ENCODE measurements at places on chromosomes 3 and 15. TPM values are rescaled to one million over a fixed set of nuclear protein-coding genes. Genes with fewer than 3 reads are reported as not detected.
A peak's percentile ranks its signal among the peaks of the same experiment; 100 is the strongest.

The ABHD6 gene
- total RNA-seq = 64.3 TPM

The CIB2 gene
- 0.22 TPM for total RNA-seq

The CISH gene
- 5.3 TPM for total RNA-seq

The SNX22 gene
- total RNA-seq = 1.8 TPM

The WNT7A gene
- total RNA-seq = not detected

The RAD51 gene
- total RNA-seq = 1.7 TPM

The FYTTD1 gene
- 20.3 TPM for total RNA-seq

The UROC1 gene
- total RNA-seq = 93.3 TPM

The ZNF717 gene
- 4.3 TPM for total RNA-seq

The SH2D7 gene
- total RNA-seq = not detected

The SIAH2 gene
- total RNA-seq = 39.8 TPM

GRCh38 chr3:50572801-50573371 lies 3.6 kb downstream of the HEMK1 start:
- no peak for DNase-seq

- no peak for DNase-seq
Observed at GRCh38 chr15:49864251-49864650, 243.4 kb downstream of the DTWD1 start.

DNA sequence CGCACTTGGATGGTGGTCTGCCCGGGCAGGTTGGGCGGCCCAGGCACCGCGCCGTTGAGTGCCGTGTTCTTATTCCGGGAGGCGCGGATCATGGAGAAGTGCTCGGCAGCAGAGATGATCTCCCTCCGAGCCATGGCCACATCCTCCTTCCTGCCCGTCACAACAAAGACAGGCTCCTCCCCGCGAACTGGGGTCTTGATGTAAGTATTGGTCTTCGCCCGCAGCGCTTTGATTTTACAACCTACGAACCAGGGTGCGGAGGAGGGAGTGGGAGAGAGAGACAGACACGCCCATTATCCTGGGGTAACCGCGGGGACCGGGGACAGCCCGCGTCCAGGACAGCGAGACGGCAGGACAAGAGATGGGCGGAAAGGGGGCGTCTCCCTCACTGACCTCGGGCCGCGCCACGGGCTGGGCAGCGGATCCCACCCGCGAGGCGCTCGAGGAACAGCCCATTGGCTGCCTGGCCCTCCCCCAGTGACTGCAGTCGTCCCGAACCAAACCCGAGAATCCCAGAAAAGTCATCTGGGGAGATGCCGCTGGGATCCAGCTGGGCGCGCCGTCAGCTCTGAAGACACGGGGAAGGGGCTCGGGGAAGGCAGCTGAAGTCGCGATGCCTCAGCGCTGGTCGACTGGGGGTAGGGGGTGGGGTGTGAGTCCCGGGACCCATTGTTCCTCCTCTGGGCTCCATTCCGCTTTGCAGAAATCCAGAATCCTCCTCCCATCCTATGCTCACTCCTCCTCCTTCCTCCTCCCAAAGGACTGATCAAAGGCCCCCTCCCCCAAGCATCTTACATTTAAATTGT lies 1.2 kb downstream of the MEX3B start:
- DNase-seq = no peak

- no peak for DNase-seq
Observed at GRCh38 chr3:33941804-33942203, 143.4 kb downstream of the PDCD6IP start.

- DNase-seq = peak; percentile 30
Observed at GRCh38 chr3:172658344-172659245, 52.3 kb downstream of the NCEH1 start.

DNA sequence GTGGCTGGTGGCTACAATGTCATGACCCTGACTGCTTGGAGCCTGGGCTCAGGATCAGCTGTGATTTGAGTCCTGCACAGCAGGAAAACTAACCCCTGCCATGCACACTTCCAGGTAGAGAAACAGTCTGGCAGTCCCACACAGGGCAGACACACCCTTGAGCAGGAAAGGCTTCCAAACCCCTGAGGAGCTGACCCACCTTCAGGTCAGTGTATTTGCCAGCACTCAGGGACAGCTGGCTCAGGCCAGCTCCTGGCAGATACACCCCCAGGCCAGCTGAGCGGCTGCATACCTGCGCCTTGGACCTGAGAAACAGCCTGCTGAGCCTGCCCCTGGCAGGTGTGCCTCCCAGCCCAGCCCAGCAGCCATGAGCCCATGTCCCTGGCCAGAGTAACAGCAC lies 22.2 kb upstream of the CDAN1 start:
- DNase-seq = no peak

DNA sequence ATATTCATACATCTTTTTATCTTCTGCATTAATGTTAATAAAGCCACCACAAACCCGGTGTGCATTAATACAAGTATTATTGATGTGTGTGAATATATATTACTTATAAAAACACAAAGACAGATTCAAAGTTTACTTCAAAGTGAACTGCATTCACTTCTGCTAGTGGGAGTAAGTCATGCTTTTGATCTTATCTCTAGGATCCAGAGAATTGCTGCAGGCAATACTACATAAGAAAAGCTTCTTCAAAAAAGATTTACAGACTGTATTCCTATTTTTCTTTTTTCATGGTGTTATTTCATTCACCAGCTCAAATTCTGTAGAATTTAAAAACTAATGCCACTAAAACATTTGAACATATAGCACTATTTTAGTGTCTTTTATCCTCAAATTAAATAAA lies 87.5 kb upstream of the CBLB start:
- no peak for DNase-seq

DNA sequence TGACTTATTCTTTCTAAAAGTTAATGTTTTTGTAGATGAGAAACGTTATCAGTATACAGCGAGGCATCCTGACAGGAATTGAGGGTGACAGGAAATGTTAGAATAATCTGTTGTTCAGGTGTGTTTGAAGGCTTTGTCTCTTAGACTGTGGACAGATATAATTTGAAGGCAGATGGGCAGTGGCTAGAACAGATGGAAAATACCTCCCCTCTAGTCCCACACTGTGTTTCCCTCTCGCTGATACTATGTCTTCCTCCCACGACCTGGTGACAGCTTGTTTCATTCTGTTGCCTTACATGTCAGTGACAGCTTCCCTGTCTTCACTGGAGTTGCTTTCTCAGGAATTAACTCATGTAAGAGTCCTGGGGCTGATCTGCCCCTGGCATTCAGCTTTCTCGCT lies 125.3 kb downstream of the MYRIP start:
- no peak for DNase-seq

- DNase-seq = no peak
Observed at GRCh38 chr15:65512807-65513416, 4.6 kb downstream of the DPP8 start.

DNA sequence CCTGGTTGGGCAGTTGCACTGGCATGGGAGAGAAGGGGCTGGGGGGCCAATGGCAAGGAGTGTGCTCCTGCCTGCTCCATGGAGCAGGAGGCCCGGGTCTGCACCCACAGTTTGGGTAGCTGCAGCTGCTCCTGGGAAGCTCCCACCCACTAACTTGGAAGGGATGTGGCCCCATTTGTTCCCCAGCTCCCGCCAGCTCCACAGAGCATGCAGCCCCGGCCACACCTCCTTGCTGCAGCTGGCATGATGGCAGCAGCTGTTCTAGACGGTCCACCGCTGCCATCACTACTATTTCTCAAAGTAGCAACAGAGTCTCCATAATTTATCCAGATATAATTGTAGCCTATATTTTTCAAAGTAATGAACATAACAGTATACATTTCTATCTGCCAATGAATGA lies 65.8 kb downstream of the PIK3CB start:
- DNase-seq = no peak

DNA sequence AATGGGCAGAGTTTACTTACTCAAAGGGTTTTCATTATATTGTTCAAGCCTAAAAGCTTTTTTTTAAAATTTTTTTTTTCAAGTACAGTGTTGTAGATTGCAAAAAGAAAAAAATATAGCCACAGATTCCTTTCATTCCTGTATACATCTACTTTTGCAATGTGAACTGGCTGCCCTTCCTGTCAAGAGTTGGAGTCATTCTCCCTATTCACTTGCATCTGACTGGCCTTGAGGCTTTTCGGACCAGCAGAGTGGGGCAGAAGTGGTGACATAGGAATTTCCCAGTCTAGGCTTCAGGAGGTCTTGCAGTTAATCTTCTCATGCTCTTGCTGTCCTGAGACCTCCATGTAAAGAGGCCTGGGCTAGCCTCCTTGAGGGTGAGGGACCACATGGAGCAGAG lies 218.3 kb upstream of the CFAP20DC start:
- no peak for DNase-seq

GRCh38 chr15:62940093-62940754 lies 102.3 kb upstream of the TPM1 start:
- no peak for DNase-seq

- DNase-seq = peak; percentile 52
Observed at GRCh38 chr15:89898614-89899294, 5.0 kb upstream of the AP3S2 start.

GRCh38 chr3:56547486-56547885 lies 9.5 kb upstream of the CCDC66 start:
- DNase-seq = no peak

GRCh38 chr3:69104586-69104985 lies 17.8 kb downstream of the LMOD3 start:
- DNase-seq = no peak

GRCh38 chr3:99287876-99288275 lies 350.5 kb upstream of the COL8A1 start:
- no peak for DNase-seq

- no peak for DNase-seq
Observed at GRCh38 chr3:159196359-159196758, 394.5 kb downstream of the MFSD1 start.

DNA sequence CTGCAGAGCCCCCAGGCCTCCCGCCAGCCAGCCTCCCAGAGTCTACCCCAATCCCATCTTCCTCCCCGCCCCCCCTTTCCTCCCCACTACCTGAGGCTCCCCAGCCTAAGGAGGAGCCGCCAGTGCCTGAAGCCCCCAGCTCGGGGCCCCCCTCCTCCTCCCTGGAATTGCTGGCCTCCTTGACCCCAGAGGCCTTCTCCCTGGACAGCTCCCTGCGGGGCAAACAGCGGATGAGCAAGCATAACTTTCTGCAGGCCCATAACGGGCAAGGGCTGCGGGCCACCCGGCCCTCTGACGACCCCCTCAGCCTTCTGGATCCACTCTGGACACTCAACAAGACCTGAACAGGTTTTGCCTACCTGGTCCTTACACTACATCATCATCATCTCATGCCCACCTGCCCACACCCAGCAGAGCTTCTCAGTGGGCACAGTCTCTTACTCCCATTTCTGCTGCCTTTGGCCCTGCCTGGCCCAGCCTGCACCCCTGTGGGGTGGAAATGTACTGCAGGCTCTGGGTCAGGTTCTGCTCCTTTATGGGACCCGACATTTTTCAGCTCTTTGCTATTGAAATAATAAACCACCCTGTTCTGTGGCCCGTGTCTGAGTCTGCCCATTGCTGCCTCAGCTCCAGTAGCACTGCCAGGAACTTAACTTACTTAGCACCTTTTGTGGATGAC lies 32.2 kb downstream of the PTPN23 start:
- no peak for DNase-seq

- DNase-seq = no peak
Observed at GRCh38 chr15:80924278-80924677, 65.3 kb downstream of the MESD start.

DNA sequence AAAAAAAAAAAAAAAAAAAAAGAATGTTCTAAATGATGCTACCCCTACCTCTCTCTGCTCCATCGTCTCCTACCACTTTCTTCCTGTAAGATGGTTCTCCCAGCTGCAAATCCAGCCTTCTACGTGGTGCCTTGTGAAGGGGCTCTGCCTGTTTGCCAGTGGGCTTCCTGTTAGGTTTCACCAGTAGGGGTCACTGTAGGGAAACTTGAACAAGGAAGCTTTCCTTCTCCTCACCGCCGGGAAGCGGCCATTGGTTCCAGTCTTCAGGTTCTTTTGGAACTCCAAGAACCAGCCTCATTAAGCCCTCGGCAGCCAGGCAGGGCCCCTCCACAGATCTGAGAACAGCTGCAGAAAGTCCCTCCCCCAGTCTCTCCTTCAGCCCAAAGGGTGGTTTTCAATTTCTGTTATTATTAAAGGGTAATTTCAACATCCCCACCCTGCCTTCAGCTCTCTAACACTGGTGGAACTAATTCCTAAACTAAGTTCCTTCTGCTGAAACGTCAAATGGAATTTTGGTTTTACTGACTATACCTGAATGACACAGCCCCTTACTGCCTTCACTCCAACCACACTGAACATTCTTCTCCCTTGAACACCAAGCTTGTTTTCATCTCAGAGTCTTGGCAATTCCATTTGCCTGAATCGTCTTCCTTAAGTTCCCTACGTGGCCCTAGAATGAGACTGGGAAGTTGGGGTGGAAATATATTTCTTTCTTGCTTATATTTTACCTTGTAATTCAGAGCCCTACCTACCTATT lies 13.5 kb downstream of the MCCC1 start:
- DNase-seq = no peak

- DNase-seq = no peak
Observed at GRCh38 chr3:12363397-12364195, 74.7 kb downstream of the PPARG start.

DNA sequence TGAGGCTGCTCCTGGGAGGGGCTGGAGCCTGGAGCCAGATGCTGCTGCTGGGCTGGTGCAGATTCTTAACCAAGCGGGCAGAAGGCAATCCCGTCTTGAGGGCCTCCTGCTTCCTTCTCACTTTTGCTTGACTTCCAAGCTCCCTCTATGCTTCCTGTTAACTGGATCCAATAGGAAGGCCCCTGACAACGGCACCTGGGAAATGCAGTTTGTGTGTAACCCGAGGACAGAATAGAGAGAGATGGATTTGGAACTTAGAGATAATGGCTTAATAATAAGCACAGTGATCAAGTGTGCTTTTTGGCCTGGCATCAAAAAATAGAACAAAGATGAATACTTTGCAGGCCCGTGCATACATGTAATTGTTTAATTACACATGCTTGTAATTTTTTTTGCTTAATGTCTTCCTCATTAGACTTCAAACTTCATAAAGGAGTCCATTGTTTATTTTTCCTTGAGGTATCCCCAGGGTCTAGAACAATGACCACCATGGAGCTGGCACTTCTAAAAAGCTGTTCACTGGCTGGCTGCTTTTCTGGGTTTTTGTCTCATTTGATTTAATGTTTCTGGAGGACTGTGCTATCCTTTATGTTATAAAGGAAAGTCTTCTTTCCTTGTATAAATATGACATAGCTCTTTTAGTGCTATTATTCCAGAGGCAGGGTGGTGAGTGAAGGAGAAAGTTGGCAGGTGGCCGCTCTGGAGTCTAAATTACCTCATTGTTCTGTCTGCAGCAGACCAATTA lies 63.3 kb upstream of the MITF start:
- no peak for DNase-seq

DNA sequence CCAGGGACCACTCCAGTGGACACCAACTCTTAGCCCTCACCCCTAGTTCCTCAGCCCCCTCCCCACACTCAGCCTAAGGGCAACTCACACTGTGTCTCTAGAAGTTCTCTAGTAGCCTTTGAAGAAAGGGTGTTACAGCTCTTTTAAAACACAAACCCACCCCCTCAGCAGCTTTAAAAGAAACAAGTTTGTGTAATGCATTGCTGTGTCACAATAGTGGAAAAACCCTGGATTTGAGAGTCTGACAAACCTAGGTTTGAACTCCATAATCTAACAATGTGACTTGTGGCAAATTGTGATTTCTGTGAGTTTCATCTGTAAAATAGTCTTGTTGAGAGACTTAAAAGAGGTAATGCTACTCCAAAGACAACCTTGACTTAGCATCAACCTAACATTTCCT lies 54.0 kb downstream of the PLCH1 start:
- DNase-seq = no peak

GRCh38 chr15:101320501-101321052 lies 25.5 kb upstream of the SNRPA1 start:
- DNase-seq = peak; percentile 43
